ENCODE measurements at places on chromosomes 1 and 21.
A peak's percentile ranks its signal among the peaks of the same experiment; 100 is the strongest.

- no peak for DNase-seq
These were observed 84.2 kb downstream of the ERG start for GRCh38 chr21:38413958-38414548.

GRCh38 chr1:160767395-160768294 is 28.3 kb upstream of the LY9 start:
- DNase-seq, result no peak

DNA sequence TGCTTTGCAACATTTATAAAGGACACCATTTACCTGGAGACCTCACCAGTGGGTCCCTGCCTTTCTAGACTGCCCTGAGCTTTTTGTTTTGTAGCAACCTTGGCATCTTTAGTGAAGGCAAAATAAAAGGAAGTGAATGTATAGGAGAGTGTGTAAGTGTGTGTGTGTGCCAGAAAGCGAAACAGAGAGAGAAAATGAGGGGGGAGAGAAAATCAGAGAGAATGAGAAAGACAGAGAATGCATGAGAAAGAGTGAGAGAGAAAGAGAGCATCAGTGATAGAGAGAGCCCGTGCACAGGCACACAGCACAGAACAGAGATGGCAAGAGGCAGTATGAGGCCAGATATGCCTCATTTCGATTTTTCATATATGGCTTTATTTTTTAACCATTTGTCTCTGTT is 57.5 kb downstream of the HSD3B1 start:
- no peak for DNase-seq

DNA sequence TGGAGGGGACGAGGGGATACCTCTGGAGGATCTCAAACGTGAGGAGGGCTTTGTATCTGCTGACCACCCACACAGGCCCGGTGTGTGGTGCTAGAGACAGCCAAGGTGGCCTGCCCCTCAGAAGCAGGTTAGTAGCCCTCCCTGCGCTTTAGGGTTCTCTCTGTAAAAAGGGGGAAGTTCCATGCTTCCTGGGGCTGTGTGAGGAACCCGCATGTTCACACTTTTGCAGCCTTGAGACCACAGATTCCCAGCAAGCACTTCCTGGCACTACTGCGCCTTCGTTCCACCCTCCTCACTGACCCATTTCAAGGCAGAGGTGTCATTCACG is 7.9 kb upstream of the GUCA2B start:
- DNase-seq, result no peak

- no peak for DNase-seq
These were observed 407.4 kb downstream of the RWDD3 start for GRCh38 chr1:95641386-95641785.

GRCh38 chr1:29793101-29793546 is 556.8 kb downstream of the PTPRU start:
- DNase-seq, result peak; percentile 88

- DNase-seq, result no peak
These were observed 215.4 kb downstream of the ASTN1 start for GRCh38 chr1:176949033-176949662.

DNA sequence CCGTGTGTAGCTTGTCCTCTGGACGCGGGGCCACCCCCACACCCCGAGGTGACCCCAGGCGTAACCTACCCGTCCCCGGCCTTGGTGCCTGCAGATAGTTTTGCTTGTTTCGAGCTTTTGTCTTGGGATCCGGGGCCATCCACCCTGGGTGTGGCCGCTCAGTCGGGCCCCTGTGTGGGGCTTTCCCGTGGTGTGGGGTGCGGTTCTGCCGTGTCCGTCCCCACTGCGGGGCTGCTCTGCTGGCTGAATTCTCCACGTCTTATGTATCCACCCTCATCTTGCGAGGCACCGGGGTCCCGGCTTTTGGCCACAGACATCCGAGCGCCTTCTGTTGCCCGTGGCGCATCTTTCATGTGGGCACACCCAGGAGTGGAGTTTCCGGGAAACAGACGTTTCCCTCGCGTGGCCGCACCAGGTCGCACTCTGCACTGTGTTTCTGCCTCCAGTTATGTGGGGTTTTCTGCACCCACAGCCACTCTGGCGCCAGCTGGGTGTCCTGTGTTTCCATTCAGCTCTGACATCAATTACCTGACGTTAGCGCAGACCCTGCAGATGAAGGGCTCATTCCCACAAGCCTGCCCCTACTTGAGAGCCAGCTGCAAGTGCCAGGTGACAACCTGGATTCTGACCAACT is 64.9 kb downstream of the PRKCZ start:
- DNase-seq, result no peak

DNA sequence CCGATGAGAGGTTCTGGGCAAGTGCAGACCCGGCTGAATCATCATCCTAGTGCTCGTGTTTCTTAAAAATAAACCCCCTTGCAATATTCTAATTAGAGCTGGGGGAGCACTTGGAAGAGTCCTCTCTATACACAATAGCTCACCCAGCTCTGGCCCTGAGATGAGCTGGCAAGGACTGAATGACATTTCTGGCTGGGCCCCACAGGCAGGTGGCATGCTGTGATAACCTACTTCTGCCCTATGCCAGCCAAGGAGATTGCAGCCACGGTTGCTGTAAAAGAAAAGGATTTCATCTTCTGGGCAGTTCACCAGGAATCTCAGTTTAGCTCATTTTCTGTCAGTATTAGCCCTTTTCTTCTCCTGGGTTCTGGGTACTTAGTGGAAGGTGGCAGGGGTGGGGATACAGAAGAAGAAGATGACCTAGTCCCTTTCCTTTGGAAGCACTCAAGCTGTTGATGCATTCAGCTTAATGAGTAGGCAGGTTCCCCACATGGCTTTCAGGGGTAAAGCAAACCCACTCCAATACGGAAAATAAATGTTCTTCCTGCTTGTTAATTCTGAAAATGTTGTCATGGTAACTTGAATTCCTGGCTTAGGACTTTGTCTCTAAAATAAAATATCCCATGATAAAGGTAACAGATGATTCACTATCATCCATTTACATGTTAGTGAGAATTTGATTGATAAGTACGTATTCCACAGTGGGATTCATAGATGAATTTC is 32.2 kb downstream of the VASH2 start:
- no peak for DNase-seq

DNA sequence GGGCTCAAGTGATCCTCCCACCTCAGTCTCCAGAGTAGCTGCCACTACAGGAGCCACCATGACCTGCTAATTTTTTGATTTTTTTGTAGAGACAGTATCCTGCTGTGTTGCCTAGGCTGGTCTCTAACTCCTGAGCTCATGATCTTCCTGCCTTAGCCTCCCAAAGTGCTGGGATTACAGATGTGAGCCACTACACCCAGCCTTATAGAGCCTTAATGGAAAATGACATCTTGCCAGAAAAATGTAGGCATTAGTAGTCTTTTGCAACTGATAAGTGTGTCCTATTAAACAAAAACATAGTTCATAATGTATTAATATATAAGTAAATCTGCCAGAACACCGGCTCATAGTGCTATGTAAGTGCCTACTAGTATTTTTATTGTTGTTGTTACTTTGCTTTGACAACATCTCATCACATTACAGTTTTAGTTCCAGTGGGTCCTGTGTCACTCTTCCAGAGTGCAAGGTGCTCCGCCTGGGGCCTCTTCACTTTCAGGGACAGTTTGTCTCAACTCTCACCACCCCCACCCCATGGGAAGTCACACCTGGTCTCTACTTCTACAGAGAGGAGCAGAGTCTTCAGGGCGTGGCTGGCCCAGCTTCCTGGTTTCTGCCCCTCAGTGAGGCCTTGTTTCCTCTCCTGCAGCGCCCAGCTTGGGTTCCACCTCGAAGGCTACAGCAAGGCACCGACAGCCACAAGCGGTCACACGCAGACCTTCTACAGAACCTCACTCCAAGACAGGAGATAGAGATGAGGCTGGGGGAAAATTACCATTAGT is 30.1 kb downstream of the RHOU start:
- no peak for DNase-seq

DNA sequence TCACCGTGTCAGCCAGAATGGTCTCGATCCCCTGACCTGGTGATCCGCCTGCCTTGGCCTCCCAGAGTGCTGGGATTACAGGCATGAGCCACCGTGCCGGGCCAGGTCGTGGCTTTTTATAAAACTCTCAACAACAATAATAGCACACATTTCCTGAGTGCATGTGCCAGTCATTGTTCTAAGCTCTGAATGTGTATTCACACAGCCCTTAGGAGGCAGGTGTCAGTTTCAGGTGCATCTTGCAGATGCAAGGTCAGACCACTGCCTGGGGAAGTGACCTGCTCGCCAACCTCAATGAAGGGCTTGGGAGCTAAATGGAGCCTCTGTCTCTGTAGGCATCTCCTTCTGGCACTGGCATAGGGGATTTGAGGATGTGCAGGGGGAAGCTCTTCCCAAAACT is 1.6 kb upstream of the LEFTY2 start:
- DNase-seq, result no peak

GRCh38 chr1:197143276-197143675 is 3.2 kb downstream of the ASPM start:
- DNase-seq, result no peak

GRCh38 chr1:234843946-234844345 is 234.0 kb upstream of the IRF2BP2 start:
- no peak for DNase-seq

- no peak for DNase-seq
These were observed 4.4 kb downstream of the B3GALT2 start for GRCh38 chr1:193181985-193182384.

- DNase-seq, result no peak
These were observed 285.1 kb downstream of the PTPRU start for GRCh38 chr1:29521438-29521715.

DNA sequence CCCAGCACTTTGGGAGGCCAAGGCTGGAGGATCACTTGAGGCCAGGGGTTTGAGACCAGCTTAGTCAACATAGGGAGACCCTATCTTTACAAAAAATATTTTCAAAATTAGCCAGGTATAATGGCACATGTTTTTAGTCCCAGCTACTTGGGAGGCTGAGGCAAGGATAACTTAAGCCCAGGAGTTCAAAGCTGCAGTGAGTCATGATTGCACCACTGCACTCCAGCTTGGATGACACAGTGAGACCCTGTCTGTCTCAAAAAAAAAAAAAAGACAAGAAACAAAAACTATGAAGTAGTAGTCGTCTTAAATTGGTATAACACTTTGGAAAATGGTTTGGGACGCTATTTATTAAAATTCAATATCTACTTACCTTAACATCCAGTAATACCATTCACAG is 7.7 kb downstream of the AIM2 start:
- DNase-seq, result no peak

GRCh38 chr1:66326867-66327266 is 207.1 kb upstream of the SGIP1 start:
- DNase-seq, result no peak

DNA sequence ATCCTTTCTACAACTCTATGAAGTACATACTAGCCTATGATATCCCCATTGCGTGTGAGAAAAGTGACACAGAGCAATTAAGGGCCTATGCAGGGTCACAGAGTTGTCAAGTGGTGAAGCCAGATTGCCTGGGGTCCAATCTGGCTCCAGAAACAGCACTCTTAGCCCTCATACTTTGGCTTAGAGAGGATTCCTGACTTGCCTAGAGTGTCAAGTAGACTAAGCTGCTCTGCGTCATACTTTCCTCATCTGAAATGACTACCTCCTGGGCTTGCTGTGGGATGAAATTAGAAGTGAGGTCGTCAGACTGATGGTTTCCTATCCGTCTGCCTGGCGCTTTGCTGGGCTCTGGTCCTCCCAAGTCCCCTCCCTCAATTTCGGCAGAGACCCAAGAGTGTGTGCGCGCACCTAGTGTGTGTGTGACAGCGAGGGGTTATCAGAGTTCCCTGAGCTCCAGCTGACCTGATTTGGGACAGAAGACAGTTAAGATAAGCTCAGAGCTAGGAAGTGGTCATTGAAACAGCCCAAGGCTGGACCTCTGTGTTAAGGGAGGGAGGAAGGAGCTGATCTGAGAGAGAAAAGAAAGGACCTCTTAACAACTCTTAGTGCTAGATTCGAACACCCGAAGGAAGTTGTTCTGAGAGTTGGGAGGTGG is 5.4 kb upstream of the NUAK2 start:
- no peak for DNase-seq

DNA sequence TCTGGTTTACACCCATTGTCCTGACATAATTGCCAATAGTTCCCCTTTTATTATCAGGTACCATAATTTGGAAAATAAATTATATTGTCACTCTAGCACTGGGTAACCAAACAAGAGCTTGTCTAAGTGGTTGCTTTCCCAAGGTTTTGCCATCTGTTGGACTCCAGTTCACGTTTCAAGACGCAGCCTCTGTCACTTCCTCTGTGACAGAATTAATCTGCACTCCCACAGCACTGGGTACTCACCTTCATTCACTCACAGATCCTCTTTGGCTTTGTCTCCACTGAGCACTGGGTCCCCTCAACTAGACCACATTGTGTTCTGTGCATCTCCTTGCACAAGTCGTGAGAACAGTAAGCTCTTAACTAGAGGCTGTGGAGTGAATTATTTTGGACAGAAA is 123.6 kb upstream of the JUN start:
- no peak for DNase-seq

All from NCI-H1436 treated with DMSO at 0.1 percent for 48 hours (cell line).